ENCODE measurements at places on chromosomes 6 and 20. TPM values are rescaled to one million over a fixed set of nuclear protein-coding genes. Genes with fewer than 3 reads are reported as not detected.

- no peak overlapping the region for H3K4me3 ChIP-seq
- no peak overlapping the region for H3K27ac ChIP-seq
- H3K4me1 ChIP-seq = peaks cover 15% of the 10 kb centered on the region
- H3K36me3 ChIP-seq = peaks cover 24% of the 10 kb centered on the region
- H3K27me3 ChIP-seq = no peaks in the 10 kb centered on the region
Measured at GRCh38 chr6:143507358-143508145, 4.0 kb downstream of the FUCA2 start.

DNA sequence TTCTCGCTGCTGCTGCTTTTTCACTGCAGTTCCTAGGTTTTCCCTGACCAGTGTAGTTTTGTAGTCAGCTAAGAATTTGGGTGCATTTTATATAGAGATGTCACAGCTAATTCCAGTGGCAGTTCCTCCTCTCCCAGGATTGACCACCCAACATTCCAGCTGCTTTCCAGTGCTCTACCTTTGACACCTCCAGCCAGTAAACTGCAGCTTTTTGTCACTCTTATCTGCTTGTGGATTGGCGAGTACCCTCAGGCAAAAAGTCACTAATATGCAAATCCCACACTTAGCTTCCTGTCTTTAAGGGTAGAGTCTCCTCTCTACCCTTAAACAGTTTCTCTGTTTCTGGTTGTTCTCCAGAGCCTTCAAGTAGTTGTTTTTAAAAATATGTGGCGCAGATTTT lies 146.9 kb upstream of the KCNG1 start:
- DNase-seq = no peak
- H3K27ac ChIP-seq = no peak overlapping the region
- H3K4me1 ChIP-seq = no peaks in the 10 kb centered on the region
- no peaks in the 10 kb centered on the region for H3K36me3 ChIP-seq
- H3K27me3 ChIP-seq = peaks cover 13% of the 10 kb centered on the region
- no peak overlapping the region for H3K4me3 ChIP-seq

- DNase-seq = no peak
- H3K4me3 ChIP-seq = no peak overlapping the region
- peaks cover 37% of the 10 kb centered on the region for H3K4me1 ChIP-seq
Measured at GRCh38 chr20:33822991-33823390, 11.8 kb downstream of the CHMP4B start.

- no peaks in the 10 kb centered on the region for H3K27me3 ChIP-seq
- no peak overlapping the region for H3K27ac ChIP-seq
- DNase-seq = no peak
- H3K4me1 ChIP-seq = peaks cover 30% of the 10 kb centered on the region
- peaks cover 41% of the 10 kb centered on the region for H3K36me3 ChIP-seq
Measured at GRCh38 chr6:75621846-75622245, 20.2 kb downstream of the SENP6 start.

- H3K27me3 ChIP-seq = no peaks in the 10 kb centered on the region
- DNase-seq = no peak
- no peak overlapping the region for H3K27ac ChIP-seq
- H3K4me1 ChIP-seq = no peaks in the 10 kb centered on the region
- H3K4me3 ChIP-seq = no peak overlapping the region
- no peaks in the 10 kb centered on the region for H3K36me3 ChIP-seq
Measured at GRCh38 chr6:45512717-45513116, 135.0 kb upstream of the SUPT3H start.

Gene LY6G5C
- total RNA-seq = 4.3 TPM

Gene DCDC2
- not detected for total RNA-seq

GRCh38 chr6:110410511-110410910 lies 4.9 kb downstream of the DDO start:
- DNase-seq = no peak
- no peak overlapping the region for H3K4me3 ChIP-seq
- H3K27me3 ChIP-seq = no peaks in the 10 kb centered on the region
- H3K27ac ChIP-seq = no peak overlapping the region
- H3K4me1 ChIP-seq = no peaks in the 10 kb centered on the region

DNA sequence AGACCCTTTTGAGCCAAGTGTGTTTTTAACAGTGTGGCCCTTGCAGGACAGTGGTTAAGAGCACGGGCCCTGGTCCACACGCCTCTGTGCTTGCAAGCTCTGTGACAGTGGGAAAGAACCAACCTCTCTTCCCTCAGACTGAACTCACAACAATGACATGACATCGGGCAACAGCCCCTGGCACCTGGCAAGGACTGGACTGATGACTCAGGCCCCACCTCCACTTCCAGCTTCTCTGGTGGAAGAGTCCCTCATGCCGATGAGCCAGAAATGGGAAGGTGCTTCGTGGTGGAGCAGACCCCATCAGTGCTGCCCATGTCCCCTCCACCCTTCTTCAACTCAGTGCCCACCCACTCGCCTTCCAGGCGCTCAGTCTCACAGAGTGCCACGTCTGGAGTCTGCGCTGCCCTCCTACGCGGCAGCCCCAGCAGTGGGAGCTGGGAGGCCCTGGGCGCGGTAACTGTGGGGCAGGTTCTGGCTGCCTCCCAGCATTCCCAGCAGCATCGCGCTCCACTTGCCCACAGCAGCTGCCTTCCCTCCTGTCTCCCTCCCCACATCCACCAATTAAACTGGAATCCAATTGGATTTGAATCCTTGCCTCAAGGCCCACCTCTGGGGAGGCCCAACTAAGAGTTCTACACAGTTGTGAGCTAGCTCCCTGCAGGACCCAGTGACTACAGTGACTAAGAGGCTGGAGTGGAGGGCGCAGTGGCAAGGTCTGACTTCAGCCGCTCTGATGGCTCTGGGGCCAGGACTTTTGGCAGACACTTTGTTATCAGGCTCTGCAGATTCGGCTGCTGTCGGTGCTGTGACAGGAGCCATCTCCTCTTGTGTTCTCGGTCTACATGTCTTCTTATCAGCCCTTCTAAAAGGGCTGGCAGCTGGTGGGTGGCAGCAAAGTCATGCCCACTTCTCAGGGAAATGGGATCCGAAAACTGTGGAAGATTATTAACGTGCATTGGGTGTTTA lies 156.8 kb upstream of the MLN start:
- no peaks in the 10 kb centered on the region for H3K36me3 ChIP-seq
- peaks cover 6% of the 10 kb centered on the region for H3K27me3 ChIP-seq
- no peak overlapping the region for H3K27ac ChIP-seq
